Activated CD8-positive, alpha-beta memory T cell treated with anti-CD3 and anti-CD28 coated beads for 48 hours (primary cell): ENCODE measurements at places on chromosomes 16 and 17.

DNA sequence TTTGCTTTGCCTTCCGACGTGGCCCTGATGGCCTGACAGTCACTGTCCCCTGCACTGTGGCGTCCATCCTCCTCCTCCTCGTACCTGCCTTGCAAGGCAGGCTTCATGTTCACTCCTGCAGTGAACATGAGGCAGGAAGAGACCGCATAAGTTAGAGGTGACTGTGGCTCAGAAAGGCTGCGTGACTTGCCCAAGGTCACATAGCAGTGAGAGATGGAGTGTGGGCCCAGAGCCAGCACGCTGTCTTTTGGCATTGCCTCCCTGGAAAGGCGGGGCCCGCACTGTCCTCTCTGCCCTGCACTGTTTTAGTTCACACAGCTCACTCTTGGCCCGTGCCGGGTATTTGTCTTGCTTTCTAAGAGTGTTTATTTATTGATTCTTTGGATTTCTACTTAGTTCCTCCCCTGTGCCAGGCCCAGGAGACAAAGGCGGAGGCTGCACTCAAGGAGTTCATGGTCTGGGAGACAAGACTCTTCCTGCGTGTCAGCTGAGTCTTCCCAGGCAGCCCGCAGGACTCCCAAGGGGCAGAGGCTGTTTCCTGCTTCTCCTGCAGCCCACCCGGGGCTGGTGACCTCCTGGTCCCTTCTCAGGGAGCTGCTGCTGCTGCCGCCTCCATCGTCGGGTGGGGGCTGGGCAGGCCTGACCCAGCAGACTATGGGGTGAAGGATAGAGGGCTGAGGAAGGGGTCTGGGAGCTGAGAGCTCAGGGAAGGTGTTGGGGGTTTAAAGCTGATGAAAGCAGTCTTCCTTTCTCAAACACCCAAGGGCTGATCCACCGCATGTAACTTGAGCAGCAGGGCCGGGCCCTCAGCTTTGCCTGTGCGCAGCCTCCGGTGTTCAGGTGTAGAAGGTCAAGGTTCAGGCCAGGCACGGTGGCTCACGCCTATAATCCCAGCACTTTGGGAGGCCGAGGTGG lies 12.7 kb downstream of the CYGB start:
- no peak for DNase-seq

- DNase-seq: no peak
Measured at GRCh38 chr17:45374501-45374900, 57.7 kb upstream of the MAP3K14 start.

- DNase-seq: no peak
Measured at GRCh38 chr16:12321311-12321842, 344.8 kb downstream of the SNX29 start.

GRCh38 chr17:5947701-5948180 lies 122.4 kb upstream of the WSCD1 start:
- no peak for DNase-seq

GRCh38 chr17:49996495-49997300 lies 1.7 kb upstream of the DLX3 start:
- no peak for DNase-seq

- no peak for DNase-seq
Measured at GRCh38 chr17:78558989-78559388, 18.2 kb downstream of the DNAH17 start.

DNA sequence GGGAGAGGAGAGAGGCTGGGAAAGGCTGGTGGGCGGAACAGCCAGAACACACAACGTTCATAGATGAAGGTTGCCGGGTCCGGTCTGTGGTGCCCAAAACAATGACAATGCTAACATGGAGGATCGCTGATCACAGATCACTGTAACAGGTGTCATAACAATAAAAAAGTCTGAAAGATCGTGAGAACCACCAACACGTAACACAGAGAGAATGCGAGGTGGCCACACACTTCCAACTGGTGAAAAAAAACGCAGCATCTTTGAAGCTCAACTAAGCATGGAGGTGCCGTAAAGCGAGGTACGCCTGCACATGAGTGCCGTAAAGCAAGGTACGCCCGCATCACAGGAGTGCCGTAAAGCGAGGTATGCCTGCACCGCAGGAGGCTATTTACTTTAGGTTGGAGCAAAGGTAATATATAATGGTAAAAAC lies 42.3 kb downstream of the ABR start:
- DNase-seq: no peak

GRCh38 chr16:19555938-19556771 lies 652 bp downstream of the VPS35L start:
- DNase-seq: no peak

DNA sequence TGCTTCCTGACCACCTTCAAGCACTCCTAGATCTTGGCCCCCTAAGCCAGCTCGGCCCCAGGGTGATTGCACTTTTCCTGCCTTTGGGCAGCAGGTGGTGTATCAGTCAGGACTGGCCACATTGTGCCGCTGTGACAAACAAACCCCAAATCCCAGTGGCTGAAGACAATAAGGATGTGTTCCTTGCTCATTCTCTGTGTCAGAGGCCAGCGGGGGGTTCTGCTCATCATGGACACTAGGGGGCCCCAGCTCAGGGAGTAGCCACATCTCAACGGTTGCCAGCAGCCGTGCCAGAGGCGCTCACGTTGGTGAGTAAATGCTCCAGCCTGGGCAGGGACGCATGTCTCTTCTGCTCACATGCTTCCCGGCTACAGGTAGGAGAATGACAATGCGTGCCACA lies 60.4 kb downstream of the ZDHHC7 start:
- no peak for DNase-seq

DNA sequence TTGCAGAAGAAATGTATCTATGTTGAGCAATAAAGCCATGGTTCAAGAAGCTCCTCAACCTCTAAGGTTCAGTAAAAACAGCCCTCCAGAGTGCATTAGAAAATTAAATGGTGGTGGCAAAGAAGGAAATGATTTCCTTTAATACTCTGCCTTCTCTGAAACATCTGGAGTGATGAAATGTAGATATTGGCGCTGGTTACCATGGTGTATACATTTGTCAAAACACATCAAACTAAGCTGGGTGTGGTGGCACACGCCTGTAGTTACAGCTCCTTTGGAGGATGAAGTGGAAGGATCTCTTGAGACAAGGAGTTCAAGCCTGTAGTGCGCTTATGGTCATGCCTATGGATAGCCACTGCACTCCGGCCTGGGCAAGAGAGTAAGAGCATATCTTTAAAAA lies 6.0 kb downstream of the CAPNS2 start:
- DNase-seq: no peak

DNA sequence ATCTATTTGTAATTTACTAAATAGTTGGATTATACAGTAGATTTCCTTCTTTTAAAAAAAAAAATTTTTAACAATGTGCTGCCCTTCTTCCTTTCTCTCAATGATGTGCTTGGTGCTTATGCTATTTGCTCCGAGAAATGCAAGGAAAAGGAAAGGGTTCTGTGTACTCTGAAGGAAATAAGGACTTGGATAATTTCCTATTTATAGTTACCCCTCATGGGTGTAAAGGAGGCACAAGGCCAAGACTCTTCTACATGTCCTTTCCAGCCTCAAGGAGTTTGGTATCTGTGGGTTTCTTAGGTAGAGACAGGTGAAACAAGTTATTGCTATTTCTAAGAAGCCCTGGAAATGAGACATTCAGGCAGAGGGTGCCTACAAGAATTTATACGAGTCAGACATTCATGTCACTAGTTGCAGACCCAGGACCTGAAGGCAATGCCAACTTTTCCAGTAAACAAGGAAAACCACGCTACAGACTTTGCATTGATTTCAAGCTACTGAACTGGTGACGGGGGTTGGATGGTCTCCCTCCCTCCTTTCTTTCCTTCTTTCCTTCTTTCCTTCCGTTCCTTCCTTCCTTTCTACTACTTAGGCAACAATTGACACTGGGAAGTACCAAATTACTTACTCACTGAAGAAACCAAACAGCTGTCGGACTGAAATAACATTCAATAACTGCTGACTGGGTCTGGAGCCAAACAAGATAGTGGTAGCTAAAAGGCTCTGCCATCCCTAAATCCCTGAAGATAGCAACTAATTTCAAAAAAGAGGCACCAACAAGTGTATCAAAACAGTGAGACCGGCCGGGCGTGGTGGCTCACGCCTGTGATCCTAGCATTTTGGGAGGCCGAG lies 33.8 kb upstream of the GHDC start:
- no peak for DNase-seq

GRCh38 chr16:73189136-73189535 lies 141.2 kb upstream of the ZFHX3 start:
- DNase-seq: no peak

DNA sequence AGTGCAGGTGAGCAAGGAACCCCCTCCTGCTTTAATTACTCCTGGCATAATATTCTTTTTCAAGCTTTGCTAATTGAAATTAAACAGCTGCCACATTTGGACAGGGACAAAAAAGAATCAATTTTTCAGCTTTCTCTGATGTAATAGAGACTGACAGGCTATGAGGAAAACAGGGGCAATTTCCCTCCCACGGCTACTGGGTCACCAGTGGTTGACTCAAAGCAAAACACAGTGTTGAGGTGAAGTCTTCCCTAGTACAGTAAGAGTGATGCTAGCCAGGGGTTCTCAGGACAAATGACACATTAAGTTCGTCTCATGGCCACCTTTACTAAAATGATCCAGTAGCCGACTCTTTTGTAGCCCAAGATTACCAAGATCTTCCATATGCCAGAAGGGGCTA lies 38.6 kb upstream of the PMFBP1 start:
- DNase-seq: no peak

GRCh38 chr16:50046853-50047252 lies 18.9 kb upstream of the HEATR3 start:
- no peak for DNase-seq

- DNase-seq: no peak
Measured at GRCh38 chr17:56159826-56160380, 6.6 kb downstream of the ANKFN1 start.

GRCh38 chr16:28110074-28110473 lies 46.6 kb upstream of the GSG1L start:
- DNase-seq: no peak

DNA sequence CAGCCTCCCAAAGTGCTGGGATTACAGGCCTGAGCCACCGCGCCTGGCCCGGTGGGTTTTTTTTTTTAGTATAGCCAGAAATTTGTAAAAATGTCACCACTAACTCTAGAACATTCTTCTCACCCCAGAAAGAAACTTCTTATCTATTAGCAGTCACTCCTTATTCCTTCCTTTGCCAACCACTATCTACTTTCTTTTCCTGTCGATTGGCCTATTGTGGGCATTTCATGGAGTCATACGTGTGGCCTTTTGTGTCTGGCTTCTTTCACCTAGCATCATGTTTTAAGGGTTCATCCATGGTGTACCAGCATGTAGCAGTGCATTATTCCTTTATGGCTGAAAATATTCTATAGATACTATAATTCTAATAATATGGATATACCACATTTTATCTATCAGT lies 3.6 kb downstream of the CYB5D2 start:
- no peak for DNase-seq

DNA sequence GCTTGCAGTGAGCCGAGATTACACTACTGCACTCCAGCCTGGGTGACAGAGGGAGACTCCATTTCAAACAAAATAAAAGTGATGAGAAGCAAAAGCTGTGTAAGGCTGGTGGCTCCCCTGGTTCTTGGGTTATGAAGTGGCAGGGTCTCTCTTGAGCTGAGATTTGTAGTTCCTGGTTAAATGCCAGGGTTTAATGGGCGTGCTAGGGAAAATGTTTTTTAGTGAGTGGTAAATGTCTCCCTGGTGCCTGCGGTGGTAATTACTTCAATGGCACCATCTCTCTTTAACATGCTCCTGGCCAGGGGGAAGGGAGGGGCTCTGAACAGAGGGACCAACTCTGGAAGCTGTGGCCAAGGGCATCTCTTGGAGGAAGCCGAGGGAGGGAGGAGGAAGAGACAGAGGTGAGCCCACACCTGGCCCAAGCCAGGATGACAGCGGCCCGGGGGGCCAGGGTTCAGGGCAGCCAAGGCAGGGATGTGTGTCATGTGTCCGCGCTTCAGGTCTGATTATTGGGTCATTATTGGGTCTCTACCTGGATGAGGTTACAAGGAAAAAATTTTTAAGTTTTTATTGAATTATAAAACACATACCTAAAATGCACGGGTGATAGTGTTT lies 17.8 kb upstream of the RPL38 start:
- DNase-seq: no peak
